Activated T-helper 1 cell treated with anti-CD3 and anti-CD28 coated beads, Interleukin-2, amount 50 U/mL, for 16 hours (primary cell): ENCODE measurements at places on chromosomes 13 and 19.

DNA sequence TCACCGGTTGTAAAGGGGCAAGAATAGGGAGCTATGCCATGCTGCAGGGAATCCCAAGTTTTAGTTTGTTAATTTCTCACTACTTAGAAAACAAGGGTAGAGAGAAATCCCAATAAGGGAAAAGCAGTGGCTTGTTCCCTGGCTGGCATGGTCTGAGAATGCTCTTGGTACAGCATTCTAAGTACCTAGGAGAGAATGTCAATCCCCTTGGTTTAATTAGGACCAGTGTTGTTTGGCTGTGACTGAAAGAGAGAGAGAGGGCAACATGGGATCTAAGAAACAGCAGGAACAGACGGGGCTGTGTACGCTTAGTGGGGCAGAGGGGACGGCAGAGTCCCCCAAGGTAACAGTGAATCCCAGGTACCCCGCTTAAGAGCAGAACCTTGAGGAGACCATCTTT lies 228.8 kb downstream of the PCDH9 start:
- DNase-seq = no peak

DNA sequence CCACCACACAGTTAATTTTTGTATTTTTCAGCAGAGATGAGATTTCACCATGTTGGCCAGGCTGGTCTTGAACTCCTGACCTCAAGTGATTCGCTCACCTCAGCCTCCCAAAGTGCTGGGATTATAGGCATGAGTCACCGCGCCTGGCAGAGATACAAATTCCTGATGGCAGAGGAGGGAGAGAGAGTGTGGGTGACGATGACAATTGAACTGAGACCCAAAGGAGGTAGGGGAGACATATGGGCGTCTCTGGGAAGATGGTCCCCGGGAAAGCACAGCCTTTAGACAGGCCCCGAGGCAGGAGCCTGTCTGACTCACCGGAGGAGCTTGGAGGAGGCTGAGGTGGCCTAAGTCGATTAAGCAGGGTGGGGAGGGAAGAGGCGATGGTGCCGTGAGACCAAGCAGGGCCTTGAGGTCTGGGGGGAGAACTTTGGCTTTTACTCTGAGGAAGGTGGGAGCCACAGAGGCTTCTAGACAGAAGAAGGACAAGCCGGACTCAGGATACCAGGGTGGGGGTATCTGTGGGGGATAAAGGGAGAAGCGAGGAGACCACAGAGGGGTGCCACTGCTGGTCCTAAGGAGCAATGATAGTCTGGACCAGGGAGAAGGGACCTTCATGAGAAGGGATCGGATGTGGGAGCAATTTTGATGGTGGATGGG lies 38.2 kb downstream of the ARRDC2 start:
- DNase-seq = no peak

DNA sequence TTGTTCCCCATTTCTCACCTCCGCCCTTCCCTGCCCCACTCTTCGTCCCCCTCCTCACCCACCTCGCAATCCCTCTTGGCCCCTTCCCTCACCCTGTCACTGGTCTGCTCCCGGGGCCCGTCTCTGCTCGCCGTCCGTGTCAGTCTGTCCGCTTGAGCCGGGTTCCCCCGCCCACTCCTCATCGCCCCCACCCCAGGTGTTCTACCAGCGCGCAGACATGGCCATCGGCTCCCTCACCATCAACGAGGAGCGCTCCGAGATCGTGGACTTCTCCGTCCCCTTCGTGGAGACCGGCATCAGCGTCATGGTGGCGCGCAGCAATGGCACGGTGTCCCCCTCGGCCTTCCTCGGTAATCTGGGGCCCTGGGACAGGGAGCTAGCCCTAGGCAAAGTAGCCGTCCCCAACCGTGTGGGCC lies 22.3 kb downstream of the GRIN2D start:
- DNase-seq = no peak

- DNase-seq = no peak
Observed at GRCh38 chr19:1289686-1290025, 4.0 kb downstream of the EFNA2 start.

DNA sequence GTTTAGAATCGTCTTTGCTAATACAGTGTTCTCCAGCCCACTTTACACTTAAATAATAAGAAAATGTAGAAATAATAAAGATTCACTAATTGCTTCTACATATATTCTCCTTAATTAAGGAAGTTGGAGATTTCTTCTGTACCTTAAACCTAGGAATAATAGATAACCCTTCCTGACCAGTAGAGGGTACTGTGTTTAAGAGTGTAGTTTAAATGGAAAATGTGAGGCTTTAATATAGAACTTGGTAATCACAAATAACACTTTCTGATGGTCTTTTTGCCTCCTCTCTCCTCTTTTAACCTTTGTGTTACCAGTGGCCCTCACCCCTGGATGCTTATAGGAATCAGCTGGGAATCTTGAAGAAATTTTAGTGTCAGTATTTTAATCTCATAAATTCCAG lies 20.7 kb downstream of the POMP start:
- no peak for DNase-seq

DNA sequence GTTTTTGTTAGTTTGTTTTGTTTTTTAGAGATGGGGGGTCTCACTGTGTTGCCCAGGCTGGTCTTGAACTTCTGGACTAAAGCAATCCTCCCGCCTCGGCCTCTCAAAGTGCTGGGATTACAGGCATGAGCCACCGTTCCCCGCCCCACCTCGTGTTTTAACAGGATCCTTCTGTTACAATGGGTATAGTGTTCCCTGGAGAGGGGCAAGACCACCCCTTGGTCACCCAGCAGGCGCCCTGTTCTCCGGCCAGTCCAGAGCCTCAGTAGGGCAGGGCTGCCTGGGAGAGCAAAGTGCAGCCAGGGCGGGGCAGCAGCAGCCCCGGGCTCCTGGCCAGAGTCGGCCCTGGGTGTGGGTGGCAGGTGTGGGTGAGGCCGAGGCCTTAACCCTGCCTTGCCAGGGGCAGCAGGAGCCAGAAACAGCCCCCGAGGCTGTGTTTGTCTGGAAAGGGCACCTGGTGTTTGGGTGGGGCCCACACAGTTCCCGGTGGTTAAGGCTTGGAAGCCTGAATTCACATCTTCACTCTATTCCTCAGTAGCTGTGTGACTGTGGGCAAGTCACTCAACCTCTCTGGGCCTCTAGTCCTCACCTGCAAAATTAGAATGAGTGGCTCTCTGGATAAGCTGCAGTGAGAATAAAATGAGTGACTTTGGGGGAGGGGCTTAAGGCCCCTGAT lies 7.2 kb downstream of the VASP start:
- no peak for DNase-seq

DNA sequence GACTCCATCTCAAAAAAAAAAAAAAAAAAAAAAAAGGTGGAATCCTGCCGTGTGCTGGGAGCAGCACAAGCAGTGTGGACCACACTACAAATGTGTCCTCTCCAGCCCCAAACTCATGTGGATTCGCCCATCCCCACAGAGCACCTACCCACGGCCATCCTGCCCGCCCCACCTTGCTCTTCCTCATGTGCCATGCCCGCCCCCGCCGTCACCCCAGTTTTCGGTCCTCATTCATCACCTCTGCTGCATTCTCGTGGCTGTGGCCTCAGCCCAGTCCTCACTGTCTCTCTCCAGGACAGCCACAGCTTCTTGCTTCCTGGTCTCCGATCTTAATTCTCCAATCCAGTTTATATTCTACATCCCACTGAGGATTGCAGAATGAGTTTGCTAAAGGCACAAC lies 80.0 kb upstream of the TM9SF2 start:
- no peak for DNase-seq

- DNase-seq = no peak
Observed at GRCh38 chr13:99601535-99601934, 100.3 kb downstream of the TM9SF2 start.

DNA sequence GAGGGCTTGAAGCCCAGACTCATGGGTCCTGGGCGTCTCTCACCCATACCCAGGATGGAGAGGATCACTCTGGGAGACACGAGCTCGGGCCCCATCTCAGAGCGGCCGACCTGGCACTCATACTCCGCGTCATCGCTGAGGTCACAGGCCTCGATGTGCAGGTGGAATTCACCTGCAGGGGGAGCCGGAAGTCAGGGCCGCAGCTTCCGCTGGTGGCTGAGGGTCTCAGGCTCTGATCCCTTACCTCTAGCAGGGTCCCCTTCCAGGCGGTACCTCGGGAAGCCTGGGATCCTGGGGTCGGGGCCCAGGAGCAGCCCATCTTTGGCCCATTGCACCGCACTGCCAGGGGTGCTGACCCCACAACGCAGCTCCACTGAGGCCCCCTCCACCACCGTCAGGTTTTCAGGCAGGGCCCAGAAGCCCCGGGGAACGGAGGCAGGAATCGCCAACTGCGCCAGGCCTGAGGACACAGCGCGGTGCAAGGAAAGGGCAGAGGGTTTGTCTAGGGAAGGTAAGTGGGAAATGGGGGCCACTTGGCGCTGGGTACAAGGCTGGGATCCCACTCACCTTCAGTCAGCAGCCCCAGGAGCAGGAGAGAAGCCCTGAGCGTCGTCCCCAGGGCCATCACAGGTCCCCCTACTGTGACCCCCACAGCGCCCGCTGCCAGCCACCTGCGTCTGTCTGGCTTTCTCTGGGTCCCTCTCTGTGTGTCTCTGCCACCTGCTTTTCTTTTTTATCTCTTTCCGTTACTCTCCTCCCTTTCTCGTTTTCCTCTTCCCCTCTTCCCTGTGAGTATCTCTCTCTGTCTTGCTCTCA lies 883 bp downstream of the NPHS1 start:
- DNase-seq = no peak
